Suprapubic skin (tissue), 4 donors: ENCODE measurements at places on chromosomes 11 and 22. TPM values are rescaled to one million over a fixed set of nuclear protein-coding genes. Genes with fewer than 3 reads are reported as not detected.

ELMOD1 gene
- total RNA-seq, result 46.5 TPM

LIF gene
- 4.2 TPM for total RNA-seq

MS4A6A gene
- total RNA-seq, result 6.9 TPM

SCUBE2 gene
- total RNA-seq, result 15.4 TPM

RIMBP3B gene
- not detected for total RNA-seq

PATE2 gene
- total RNA-seq, result not detected

AQP11 gene
- 0.76 TPM for total RNA-seq

SLC35F2 gene
- total RNA-seq, result 34.8 TPM

ARAP1 gene
- total RNA-seq, result 93.6 TPM

DNA sequence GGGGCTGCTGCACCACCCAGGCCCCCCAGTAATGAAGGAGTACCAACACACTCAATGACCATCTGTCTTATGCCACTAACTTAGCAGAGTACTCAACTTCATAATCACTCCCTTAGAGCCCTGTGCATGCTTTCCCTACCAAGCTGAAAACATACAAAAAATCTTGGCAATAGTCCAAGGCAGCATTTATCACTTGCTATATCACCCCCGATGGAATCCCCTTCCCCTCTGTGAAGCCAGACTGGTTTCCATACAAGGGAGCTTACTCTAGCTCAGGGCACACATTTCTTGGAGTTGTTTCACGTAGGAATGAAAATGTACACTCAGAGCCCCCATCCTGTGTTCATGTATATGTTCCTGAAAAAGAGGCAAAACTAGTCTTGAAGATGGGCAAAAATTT, 301.3 kb upstream of the TENM4 start:
- no peak overlapping the region for H3K4me3 ChIP-seq
- no peaks in the 10 kb centered on the region for H3K27me3 ChIP-seq
- H3K36me3 ChIP-seq, result no peaks in the 10 kb centered on the region
- no peak overlapping the region for H3K27ac ChIP-seq
- DNase-seq, result no peak

GRCh38 chr11:43989162-43989981, 46.9 kb downstream of the C11orf96 start:
- no peak overlapping the region for H3K4me3 ChIP-seq
- peaks cover 32% of the 10 kb centered on the region for H3K4me1 ChIP-seq
- no peak for DNase-seq
- H3K27me3 ChIP-seq, result peaks cover 4% of the 10 kb centered on the region
- H3K27ac ChIP-seq, result no peak overlapping the region

- no peaks in the 10 kb centered on the region for H3K36me3 ChIP-seq
- H3K27me3 ChIP-seq, result no peaks in the 10 kb centered on the region
- H3K27ac ChIP-seq, result no peak overlapping the region
- H3K4me3 ChIP-seq, result no peak overlapping the region
- no peak for DNase-seq
These were observed 275.4 kb upstream of the MPPED2 start for GRCh38 chr11:30861531-30861930.

- no peaks in the 10 kb centered on the region for H3K27me3 ChIP-seq
- H3K27ac ChIP-seq, result no peak overlapping the region
- no peak for DNase-seq
- no peaks in the 10 kb centered on the region for H3K36me3 ChIP-seq
- H3K4me1 ChIP-seq, result peaks cover 27% of the 10 kb centered on the region
- no peak overlapping the region for H3K4me3 ChIP-seq
These were observed 18.4 kb downstream of the STIM1 start for GRCh38 chr11:3873712-3874349.

DNA sequence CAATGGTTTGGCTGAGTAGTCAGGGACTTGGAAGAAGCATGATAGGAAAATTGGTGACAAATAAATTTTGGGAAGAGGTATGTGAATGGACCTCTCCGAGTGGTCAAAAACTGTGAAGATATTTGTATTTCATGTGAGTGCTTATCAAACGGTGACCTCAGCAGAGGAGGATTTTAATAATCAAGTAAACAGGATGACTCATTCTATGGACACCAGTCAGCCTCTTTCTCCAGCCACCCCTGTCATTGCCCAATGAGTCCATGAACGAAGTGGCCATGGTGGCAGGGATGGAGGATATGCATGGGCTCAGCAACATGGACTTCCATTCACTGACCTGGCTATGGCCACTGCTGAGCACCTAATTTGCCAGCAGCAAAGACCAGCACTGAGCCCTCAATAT, 21.2 kb downstream of the MS4A4E start:
- no peak for DNase-seq
- no peaks in the 10 kb centered on the region for H3K36me3 ChIP-seq
- H3K4me3 ChIP-seq, result no peak overlapping the region
- H3K27ac ChIP-seq, result no peak overlapping the region
- H3K27me3 ChIP-seq, result no peaks in the 10 kb centered on the region

DNA sequence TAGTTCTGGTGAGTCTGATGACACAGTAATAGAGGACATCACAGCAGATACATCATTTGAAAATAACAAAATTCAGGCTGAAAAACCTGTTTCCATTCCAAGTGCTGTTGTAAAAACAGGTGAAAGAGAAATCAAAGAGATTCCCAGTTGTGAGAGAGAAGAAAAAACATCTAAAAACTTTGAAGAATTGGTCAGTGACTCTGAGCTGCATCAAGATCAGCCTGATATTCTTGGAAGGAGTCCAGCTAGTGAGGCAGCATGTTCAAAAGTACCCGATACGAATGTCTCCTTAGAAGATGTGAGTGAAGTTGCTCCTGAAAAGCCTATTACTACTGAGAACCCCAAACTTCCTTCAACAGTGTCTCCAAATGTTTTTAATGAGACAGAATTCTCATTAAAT, 38.7 kb downstream of the RTN3 start:
- H3K4me1 ChIP-seq, result no peaks in the 10 kb centered on the region
- no peaks in the 10 kb centered on the region for H3K27me3 ChIP-seq
- no peak for DNase-seq
- H3K27ac ChIP-seq, result no peak overlapping the region
- H3K36me3 ChIP-seq, result no peaks in the 10 kb centered on the region

- no peaks in the 10 kb centered on the region for H3K36me3 ChIP-seq
- H3K27me3 ChIP-seq, result no peaks in the 10 kb centered on the region
- H3K4me3 ChIP-seq, result no peak overlapping the region
- H3K27ac ChIP-seq, result no peak overlapping the region
- DNase-seq, result no peak
These were observed 38.9 kb upstream of the CSNK2A3 start for GRCh38 chr11:11391796-11392463.

GRCh38 chr11:93330446-93330984, at the start of gene DEUP1:
Gene DEUP1, plus strand, starts transcription at chr11:93330742. Its CDS starts 1,518 bp downstream, at chr11:93332260.
- peaks cover 10% of the 10 kb centered on the region for H3K4me1 ChIP-seq
- H3K4me3 ChIP-seq, result peak within 1 kb of the TSS; percentile 49
- peaks cover 8% of the 10 kb centered on the region for H3K27me3 ChIP-seq
- no peak within 1 kb of the TSS for H3K27ac ChIP-seq
- no peak for DNase-seq

GRCh38 chr11:43785318-43785717, 95.3 kb upstream of the ALKBH3 start:
- no peaks in the 10 kb centered on the region for H3K4me1 ChIP-seq
- H3K36me3 ChIP-seq, result no peaks in the 10 kb centered on the region
- no peak for DNase-seq
- no peak overlapping the region for H3K27ac ChIP-seq

- no peaks in the 10 kb centered on the region for H3K36me3 ChIP-seq
- peaks cover 10% of the 10 kb centered on the region for H3K4me1 ChIP-seq
- no peak overlapping the region for H3K4me3 ChIP-seq
- peaks cover 9% of the 10 kb centered on the region for H3K27me3 ChIP-seq
- DNase-seq, result no peak
These were observed 72.0 kb upstream of the NARS2 start for GRCh38 chr11:78646564-78647185.

GRCh38 chr22:41481925-41482318, 13.0 kb downstream of the ACO2 start:
- peaks cover 48% of the 10 kb centered on the region for H3K4me1 ChIP-seq
- no peak overlapping the region for H3K4me3 ChIP-seq
- H3K27ac ChIP-seq, result peak overlapping the region; percentile 37
- no peak for DNase-seq

DNA sequence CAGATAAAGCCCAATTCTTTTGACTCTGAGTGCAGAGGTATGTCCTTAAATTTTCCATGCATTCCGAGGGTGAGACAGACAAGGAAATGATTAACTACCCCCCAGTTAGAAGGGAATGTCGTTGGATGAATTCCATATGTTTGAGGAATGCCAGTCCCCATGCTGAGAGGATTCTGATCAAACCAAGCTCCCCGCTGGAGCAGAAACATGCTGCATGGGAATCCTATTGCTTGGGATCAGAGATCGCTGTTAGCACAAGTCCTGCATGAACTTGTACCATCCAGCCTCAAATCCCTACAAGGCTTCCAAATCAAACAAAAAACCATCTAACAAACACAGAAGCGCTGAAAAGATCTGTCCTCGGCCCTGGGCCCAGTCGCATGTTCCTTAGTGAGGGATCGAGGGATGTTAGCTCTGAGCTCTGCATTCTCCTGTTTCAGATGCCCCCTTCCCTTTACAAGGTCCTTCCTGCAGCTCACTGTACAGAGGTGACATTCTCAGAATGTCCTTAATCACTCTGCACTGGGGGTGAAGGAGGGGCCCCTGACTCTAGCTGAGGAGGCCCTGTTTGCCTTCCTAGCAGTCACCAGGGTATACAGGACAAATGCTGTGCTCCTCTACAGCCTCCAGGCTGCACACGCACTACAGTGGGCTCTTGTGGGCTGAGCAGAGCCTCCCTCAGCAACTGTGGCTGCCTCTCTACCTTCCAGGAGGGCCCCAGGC, 353.4 kb downstream of the TENM4 start:
- no peak overlapping the region for H3K27ac ChIP-seq
- no peaks in the 10 kb centered on the region for H3K36me3 ChIP-seq
- peaks cover 3% of the 10 kb centered on the region for H3K4me1 ChIP-seq
- no peak for DNase-seq

GRCh38 chr11:68038718-68039525, at the start of gene TCIRG1:
Gene TCIRG1, plus strand, starts transcription at chr11:68039025. Its CDS starts 2,247 bp downstream, at chr11:68041272.
- peaks cover 79% of the 10 kb centered on the region for H3K4me1 ChIP-seq
- peaks cover 28% of the 10 kb centered on the region for H3K36me3 ChIP-seq
- H3K4me3 ChIP-seq, result peak within 1 kb of the TSS; percentile 69
- DNase-seq, result peak; percentile 91

- H3K4me3 ChIP-seq, result no peak overlapping the region
- H3K36me3 ChIP-seq, result no peaks in the 10 kb centered on the region
- no peak overlapping the region for H3K27ac ChIP-seq
- H3K27me3 ChIP-seq, result no peaks in the 10 kb centered on the region
These were observed 583 bp downstream of the TNNI2 start for GRCh38 chr11:1839204-1839923.

- DNase-seq, result no peak
- H3K36me3 ChIP-seq, result no peaks in the 10 kb centered on the region
- H3K27ac ChIP-seq, result no peak overlapping the region
These were observed 94.2 kb upstream of the TBCEL start for GRCh38 chr11:120929664-120930154.

DNA sequence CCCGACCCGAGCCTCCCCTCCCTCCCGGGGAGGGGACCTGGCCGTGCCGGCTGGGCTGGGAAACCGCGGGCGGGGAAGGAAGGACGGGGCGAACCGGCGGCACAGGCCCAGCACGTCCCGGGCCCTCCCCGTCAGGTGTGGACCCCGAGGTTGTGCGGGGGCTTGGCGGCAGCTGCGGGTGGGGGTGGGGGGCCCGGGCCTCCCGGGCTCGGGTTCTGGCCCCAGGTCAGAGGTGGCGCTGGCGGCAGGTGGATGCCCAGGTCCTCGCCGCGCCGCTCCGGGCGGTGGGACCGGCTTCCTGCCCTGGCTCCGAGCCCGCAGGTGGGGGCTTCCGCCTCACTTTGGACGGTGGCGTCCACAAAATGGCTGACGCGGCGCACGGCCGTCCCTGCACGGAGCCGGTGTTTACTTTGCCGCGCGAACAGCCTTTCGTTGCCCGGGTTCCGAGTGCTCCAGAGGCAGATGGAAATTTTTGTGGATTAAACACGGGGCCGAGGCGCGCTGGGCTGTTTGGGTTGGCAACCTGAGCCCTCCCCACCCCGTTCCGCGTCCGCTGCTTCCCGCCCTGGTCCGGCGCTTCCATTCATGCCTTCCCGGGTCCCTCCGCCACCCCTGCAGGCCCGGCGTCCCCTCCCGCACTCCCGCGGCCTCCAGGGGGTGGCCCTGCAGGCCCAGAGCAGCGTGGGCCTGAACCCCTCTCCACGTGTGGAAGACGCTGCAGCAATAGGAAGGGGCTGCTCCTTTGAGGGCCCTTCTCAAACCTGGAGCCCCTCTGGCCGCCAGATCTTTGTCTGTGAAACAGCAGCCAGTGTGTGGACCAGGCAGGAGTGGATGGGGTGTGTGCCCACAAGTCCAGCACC, 92.0 kb upstream of the KCNQ1OT1 start:
- H3K4me1 ChIP-seq, result peaks cover 14% of the 10 kb centered on the region
- H3K27me3 ChIP-seq, result peaks cover 33% of the 10 kb centered on the region
- peak overlapping the region; percentile 49 for H3K4me3 ChIP-seq
- no peak for DNase-seq
- H3K36me3 ChIP-seq, result no peaks in the 10 kb centered on the region
- no peak overlapping the region for H3K27ac ChIP-seq
